HepG2 (cell line): ENCODE measurements at places on chromosomes 5 and 9. TPM values are rescaled to one million over a fixed set of nuclear protein-coding genes. Genes with fewer than 3 reads are reported as not detected.
A peak's percentile ranks its signal among the peaks of the same experiment; 100 is the strongest.

DNA sequence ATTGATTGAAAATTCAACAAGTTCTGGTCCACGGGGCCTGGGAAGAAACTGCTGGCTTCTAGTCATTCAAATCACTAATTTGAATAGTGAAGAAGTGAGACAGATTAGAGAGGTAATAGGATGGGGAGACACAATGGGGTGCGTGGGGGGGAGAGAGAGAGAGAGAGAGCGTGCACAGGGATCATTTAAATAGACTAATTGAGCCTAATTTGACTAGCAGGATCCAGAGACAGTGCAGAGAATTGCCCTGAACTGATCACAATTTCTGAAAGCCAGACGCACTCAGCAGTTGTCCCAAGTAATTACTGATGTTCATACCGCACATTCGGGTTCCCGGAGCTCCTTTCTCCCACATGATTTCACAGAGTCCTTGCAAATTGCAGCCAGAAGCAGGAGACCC, 50.3 kb upstream of the C5orf58 start:
- no peak for DNase-seq

GRCh38 chr5:40410231-40410861, 269.4 kb upstream of the PTGER4 start:
- DNase-seq: no peak

DNA sequence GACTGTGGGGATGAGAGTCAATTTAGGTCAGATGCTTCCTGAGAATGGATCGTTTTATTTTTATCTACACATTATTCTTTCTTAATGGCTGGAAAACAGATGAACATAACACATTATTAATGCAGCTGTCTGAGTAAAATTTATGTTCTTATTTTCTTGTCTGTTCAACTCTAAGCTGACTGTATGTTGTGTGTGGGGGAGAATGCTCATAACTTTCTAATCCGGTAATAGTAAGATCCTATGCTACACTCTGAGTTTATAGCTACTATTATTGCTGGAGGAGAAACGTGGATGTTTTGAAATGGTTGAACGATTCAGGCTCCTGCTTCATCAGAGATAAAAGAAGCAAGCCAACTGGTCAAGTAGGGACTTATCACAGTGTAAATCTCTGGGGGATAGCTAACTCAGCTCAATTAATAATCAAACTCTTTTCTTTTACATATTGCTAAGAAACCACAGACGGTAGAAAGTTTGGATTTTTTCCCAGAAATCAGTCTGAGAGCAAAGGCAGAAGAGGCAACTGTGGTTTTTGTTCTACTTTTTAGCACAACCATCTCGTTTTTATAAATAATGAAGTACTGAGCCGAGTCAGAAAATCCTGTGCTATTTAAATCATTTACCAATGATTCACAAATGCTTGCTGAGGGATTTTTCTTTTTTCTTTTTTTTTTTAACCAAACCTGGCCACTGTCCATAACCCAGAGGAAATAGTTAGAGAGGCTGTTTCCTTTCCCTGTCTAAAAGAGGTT, 265.0 kb upstream of the FAM174A start:
- no peak for DNase-seq

DNA sequence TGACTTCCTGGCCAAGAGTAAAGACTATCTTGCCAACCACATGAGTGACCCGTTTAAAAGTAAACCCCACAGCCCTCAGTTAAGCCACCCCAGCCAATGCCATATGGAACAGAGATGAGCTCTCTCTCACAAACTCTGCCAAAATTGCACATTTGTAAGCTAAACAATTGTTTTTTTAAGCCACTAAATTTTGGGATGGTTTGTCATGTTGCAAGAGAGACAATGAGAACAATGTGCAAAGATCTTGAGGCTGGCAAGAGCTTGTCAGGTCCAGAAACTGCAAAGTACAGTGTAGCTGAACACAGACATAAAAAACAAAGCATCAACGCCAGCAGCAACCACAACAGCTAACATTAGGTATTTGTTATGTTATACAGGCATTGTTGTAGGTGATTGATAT, 27.8 kb downstream of the HOMER1 start:
- no peak for DNase-seq

Gene TRPM3
- not detected in 2 replicates for total RNA-seq

- no peak for DNase-seq
Measured at GRCh38 chr9:90720621-90721265, 78.1 kb upstream of the DIRAS2 start.

Gene CMYA5
- 0.13 and 0.18 TPM in 2 replicates for total RNA-seq

Gene FAM53C
- total RNA-seq: 26.9 and 28.5 TPM in 2 replicates

- DNase-seq: peak; percentile 83
Measured at GRCh38 chr5:150428106-150428876, 15.6 kb upstream of the CD74 start.

Gene PRDM9
- not detected in 2 replicates for total RNA-seq

- DNase-seq: no peak
Measured at GRCh38 chr9:16708656-16709435, 161.6 kb downstream of the BNC2 start.

Gene TUSC1
- not detected in 2 replicates for total RNA-seq

DNA sequence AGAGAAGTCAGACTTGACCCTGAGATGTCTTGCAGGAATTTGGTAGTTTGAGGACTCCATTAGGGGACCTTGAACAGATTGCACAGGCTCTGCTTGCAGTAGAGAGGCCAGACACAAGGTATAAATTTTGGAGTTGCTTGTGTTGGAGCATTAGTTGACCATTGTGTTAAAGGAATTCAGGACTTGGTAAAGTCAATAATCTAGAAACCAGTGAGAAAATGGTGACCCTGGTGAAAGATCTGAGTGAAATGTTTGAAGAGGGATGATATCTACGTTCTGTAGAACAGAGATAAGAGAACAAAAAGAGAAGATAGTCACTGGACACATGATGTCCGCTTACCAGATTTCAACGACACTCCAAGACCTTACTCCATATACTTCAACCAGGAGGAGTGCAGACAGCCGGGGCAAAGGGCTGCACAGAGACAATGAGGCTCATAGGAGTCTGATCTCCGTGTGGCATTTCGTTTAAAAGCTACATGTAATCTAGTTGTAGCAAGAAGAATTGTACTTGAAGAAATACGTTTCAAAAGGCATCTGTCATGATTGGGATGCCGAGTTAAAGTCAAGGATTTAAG, 13.2 kb downstream of the DNAJC25 start:
- peak; percentile 27 for DNase-seq

Gene IFNA2
- not detected in 2 replicates for total RNA-seq

GRCh38 chr9:18331808-18332209, 142.1 kb upstream of the ADAMTSL1 start:
- DNase-seq: no peak

Gene TMC1
- total RNA-seq: 0.02 TPM in 1 of 2 replicates, not detected in the other

Gene MEF2C
- total RNA-seq: 0.02 TPM in 1 of 2 replicates, not detected in the other

GRCh38 chr9:112248722-112249121, 73.6 kb upstream of the SUSD1 start:
- no peak for DNase-seq

Gene SELENOP
- 1,596 and 1,895 TPM in 2 replicates for total RNA-seq

- no peak for DNase-seq
Measured at GRCh38 chr9:35996358-35996970, 38.5 kb upstream of the OR2S2 start.

Gene SMIM33
- total RNA-seq: not detected in 2 replicates

Gene SERF1A
- 0.55 and 1.8 TPM in 2 replicates for total RNA-seq

Gene MAP1B
- total RNA-seq: 6.2 and 12.6 TPM in 2 replicates

Gene HNRNPH1
- total RNA-seq: 807 and 1,064 TPM in 2 replicates

GRCh38 chr5:82396871-82397514, 118.8 kb upstream of the RPS23 start:
- DNase-seq: peak; percentile 92

GRCh38 chr5:125006011-125006685, 259.7 kb upstream of the ZNF608 start:
- DNase-seq: no peak
